ENCODE measurements at places on chromosomes 3 and 15.

DNA sequence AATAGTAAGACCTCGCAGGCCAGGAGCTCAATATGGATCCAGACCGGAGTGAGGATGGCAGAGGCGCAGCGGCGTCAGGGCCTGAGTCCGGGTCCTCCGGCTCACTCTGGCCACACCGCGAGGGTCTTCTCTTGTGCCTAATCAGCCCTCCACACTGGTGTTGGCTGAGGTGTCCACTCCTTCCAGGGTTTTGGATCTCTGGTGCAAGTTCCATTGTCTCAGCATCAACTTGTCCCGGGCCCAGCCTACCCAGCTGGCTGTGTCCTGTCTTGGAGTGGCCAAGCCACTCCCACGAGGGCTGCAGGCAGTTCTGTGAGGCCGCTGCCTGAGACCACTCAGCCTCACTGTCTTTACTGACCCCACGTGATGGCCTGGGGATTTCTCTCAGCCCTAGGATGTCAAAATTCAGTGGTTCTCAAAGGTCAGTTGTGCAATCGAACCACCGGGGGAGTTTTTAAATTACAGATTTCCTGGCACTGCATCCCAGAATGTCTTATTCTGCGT is 12.6 kb upstream of the GOLGA6L7 start:
- no peak for DNase-seq

GRCh38 chr3:63364910-63365309 is 86.8 kb downstream of the SYNPR start:
- no peak for DNase-seq

DNA sequence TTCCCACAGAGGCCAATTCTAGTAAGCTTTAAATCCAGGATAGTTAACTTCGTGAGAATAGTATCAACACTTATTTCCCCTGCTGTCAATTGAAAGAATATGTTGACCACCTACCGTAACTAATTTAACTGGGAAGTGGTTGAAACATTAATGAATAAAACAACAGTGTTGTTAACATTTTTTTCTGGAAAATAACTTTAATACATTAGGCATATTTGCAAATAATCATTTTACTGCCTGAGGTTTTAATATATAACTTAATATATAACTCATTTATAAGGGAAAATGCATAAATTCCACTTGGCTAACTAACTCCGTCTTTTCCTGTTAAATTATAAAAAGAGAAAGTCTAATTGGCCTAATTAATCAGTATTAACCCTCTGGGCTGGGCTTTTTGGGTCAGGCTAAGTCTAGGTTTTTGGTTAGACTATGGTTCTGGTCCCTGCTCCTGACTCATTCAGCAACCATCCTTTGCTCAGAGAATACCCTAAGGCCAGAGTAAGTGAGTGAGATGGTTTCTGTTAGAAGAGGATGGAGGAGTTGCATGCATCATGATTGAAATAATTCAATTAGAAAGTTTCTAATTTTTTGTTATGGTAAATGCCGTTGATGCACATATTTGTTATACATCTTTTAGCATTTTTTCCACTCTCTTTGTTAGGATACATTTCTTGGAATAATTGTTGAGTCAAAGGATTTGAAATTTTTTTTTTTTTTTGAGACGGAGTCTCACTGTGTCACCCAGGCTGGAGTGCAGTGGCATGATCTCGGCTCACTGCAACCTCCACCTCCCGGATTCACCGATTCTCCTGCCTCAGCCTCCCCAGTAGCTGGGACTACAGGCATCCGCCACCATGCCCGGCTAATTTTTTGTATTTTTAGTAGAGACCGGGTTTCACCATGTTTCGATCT is 10.8 kb upstream of the SKIL start:
- DNase-seq, result no peak

GRCh38 chr3:133890037-133890436 is 5.6 kb downstream of the RAB6B start:
- no peak for DNase-seq

- no peak for DNase-seq
Measured at GRCh38 chr3:38826001-38826400, 10.0 kb upstream of the SCN10A start.

DNA sequence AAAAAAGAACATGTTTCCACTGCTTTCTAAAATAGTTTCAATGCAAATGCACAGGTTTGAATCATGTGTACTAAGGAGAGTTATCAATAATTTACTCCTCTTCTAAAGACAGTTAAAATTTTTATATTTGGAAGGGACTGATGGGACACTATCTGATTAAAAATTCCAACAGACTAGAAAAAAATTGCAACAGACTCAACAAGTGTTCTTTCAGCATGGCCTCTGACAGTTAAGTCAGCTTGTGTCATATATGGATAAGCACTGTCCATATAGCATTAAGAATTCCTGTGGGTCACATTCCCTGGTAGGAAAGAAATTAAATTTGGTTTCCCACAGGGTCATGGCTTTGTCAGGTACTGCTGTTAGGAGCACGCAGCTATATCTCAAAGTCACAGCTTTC is 96.8 kb downstream of the OSBPL10 start:
- DNase-seq, result no peak

DNA sequence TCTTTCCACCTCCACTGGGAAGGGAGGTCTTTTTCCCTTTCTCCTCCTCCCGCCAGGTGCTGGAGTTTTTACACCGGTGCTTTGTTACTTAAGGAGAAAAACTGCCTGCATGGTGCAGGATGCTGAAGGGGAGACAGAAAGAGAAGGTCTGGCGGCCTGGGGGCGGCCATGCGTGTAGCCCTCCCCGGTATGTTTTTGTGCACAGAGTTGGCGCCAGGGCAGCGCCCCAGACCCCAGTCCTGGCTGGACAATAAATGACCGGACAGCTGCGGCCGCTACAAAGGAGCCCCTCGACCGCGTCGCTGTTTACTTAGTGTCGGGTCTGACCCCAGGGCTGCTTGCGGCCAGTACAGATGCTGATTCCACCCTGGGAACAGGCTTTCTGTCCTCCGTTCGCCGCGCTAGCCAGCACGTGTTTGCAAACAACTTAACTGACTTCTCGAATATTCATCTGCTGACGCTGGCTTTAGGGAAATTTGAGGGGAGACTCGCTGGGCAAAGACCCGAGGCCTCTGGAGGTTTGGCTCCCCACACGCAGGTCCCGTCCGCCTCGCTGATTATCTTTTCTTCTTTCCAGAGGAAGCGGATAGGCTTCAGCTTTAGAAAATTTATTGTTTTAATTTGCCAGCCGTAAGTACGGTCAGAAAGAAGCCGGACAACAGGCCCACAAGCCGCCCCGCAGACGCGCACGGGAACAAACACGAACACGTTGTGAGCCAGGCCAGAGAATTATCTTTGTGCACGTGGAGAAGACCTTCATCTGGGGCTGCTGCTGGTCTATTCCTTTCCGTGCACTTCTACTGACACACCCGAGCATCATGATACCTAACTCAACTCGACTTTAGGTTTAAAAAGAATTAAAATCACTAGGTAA is 46.9 kb downstream of the ZIC4 start:
- DNase-seq, result no peak

GRCh38 chr15:85499371-85499887 is 119.0 kb downstream of the AKAP13 start:
- DNase-seq, result no peak

DNA sequence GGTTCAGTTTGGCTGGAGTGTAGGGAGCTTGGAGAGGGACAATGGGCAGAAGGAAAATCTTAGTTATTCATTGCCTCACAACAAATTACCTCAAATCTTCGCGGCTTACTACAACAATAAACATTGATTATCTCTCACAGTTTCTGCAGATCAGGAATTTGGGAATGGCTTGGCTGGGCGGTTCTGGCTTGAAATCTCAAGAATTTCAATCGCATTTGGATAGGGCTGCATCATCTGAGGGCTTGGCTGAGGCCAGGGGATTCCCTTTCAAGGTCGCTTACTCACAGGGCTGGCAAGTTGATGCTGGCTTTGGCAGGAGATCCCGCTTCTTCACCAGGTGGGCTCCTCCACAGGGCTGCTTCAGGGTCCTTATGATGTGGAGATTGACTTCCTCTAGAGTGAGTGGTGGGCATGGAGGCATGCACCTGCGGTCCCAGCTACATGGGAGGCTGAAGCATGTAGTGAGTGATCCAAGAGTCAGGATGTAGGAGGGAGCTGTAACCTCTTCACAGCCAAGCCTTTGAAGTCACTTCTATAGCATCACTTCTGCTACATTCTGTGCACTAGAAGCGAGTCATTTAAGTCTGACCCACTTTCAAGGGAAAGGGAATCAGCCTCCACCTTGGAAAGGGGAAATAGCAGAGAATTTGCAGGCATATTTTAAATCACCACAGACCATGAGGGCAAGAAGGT is 63.1 kb downstream of the CDC25A start:
- DNase-seq, result no peak

DNA sequence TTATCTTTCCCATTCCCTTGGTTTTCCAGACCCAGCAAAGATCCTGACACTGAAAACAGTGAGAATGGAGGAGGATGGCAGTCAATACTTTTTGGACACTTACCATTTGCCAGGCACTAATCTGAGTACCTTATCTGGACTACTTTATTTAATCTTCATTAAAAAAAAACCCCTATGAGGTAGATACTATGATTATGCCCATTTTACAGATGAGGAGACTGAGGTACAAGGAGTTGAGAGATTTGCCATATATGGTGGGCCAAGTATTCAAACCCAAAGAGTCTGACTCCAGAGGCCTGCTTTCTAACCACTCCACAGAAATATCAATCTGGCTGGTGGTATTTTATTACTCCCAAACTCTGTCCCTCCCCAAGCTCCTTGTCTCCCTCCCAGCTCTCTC is 19.6 kb downstream of the HCN4 start:
- DNase-seq, result no peak

GRCh38 chr3:19293295-19293694 is 145.0 kb downstream of the KCNH8 start:
- DNase-seq, result no peak

DNA sequence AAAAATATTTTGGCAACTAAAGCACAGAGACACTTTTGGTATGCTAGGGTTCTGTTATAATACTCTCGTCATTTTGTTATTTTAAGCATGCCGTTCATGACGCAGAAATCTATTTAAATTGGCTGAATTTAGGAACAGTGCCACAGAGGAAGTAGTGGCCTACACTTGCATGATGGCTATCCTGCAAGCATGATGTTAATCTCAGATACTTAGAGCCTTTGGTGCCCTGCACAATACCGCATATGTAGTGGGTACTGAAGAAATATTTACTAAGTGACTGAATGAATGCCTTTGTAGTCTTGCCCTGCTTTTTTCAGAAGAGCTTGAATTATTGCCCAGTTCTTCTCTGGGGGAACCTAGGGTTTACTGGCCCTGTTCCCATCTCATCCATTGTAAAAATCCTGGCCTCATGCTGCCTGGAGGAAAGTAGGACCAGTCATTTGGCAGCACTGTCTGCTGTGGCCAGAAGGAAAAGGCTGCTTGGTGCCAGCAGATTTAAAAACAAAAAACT is 79.0 kb downstream of the SERPINI1 start:
- no peak for DNase-seq

- DNase-seq, result no peak
Measured at GRCh38 chr15:78923480-78924360, 21.1 kb downstream of the CTSH start.

- DNase-seq, result no peak
Measured at GRCh38 chr3:172286548-172287148, 161.6 kb downstream of the GHSR start.

- DNase-seq, result peak; percentile 69
Measured at GRCh38 chr15:92082006-92082843, 228.7 kb downstream of the SLCO3A1 start.

- DNase-seq, result no peak
Measured at GRCh38 chr3:143806038-143806437, 42.2 kb downstream of the SLC9A9 start.

DNA sequence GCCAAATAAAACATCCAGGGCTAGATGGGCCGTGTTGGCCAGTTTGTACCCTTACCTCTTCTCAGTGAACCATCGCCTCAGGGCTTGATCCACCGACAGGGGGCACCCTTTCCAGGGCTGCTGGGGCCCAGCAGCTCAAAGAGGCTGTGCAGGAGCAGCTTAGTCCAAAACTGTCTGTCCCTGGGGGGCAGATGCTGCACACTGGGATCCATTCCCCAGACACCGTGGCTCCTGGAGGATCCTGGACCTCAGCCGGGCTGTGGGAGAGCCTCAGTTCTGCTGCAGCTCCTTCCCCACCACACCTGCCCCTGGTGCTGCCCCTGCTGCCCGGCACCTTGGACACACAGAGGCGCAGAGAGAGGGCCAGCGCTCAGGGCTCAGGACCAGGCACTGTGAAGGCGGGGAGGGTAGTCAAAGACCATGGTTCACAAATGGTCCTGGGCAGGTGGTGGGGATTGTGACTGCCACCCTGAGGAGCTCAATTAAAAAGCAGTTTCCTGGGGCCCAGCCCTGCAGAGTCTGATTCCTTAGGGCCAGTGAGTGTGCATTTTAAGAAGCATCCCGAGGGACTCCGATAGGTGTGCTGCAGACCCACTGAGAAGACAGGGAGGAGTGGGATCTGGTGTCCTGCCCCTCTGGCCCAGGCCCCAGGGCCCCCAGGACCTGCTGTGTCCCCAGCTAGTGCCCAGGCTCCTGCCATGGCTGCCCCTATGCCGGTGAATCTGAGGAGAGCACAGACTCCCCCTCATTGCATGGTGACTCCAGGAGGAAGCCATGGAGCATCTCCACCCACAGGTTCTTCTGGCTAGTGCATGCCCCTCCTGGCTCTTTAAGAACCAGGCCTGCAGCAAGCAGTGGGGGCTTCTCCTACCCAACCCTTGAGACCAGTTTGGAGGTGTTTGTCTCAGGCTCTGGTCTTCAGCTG is 86.5 kb upstream of the PRR20G start:
- DNase-seq, result peak; percentile 8

DNA sequence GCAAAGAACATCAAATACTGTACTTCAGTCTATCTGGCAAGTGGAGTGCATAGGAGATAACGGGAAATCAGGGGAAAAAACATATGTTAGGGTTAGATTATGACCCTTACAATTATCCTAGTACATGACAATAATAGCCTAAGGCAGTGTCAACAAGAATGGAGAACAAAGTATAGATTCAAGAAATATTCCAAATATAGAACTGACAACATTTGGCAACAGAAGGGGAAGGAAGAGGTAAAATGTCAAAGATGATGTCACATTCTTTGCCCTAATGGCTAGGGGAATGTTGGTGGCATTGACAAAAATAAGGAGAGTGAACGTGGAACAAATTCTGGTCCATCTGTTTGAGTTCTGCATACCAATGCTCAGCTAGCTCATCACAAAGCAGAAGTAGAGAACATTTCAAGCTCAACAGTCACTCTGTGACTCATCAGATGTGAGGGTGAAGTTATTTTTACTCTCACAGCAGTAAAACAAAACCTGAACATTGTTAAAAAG is 15.5 kb upstream of the ATP8B4 start:
- DNase-seq, result no peak
